ENCODE measurements at places on chromosomes 1 and 21.
A peak's percentile ranks its signal among the peaks of the same experiment; 100 is the strongest.

DNA sequence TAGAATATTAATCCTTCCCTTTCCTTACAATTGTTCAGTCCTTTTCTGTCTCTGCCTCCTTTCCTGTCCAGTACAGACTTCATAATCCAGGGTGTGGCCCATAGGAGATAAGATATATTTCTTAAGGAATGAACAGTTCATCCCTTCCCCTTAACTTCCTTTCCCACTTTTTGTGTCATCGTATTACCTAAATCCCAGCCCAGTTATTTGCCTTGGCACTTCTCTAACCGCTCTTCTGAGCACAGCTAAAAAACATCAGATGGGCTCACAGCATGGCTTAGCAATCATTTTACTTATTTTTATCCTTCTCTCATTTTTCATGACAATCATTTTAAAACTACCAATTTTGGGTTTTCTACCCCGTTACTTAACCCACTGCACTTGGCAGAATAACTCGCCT lies 39.6 kb downstream of the F3 start:
- no peaks in the 10 kb centered on the region for H3K36me3 ChIP-seq
- no peaks in the 10 kb centered on the region for H3K4me1 ChIP-seq
- DNase-seq, result no peak
- H3K27me3 ChIP-seq, result no peaks in the 10 kb centered on the region
- no peak overlapping the region for H3K4me3 ChIP-seq

- H3K4me3 ChIP-seq, result no peak overlapping the region
- no peaks in the 10 kb centered on the region for H3K4me1 ChIP-seq
- H3K36me3 ChIP-seq, result no peaks in the 10 kb centered on the region
- no peaks in the 10 kb centered on the region for H3K27me3 ChIP-seq
Observed at GRCh38 chr1:217526636-217527035, 104.3 kb downstream of the GPATCH2 start.

GRCh38 chr1:158434741-158435140 lies 8.7 kb upstream of the OR10K2 start:
- no peaks in the 10 kb centered on the region for H3K4me1 ChIP-seq
- H3K4me3 ChIP-seq, result no peak overlapping the region
- H3K36me3 ChIP-seq, result no peaks in the 10 kb centered on the region
- no peaks in the 10 kb centered on the region for H3K27me3 ChIP-seq

DNA sequence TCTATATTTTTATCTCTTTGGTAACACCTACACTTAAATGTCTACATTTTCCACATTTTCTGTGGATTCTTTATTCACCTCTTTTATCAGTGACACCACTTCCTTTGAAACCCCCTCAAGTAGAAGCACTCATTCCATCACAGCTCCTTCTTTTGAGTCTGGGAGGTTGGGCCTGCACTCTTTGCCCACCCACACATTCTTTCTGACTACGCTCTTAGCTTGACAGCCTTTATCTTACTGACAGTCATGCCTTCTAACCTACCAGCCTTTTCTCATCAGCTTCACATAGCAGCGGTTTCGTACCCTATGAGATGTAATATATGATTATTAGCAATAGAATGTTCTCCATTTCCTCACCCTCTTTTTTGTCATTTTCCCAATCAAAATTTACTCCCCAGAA lies 151.9 kb downstream of the TNFSF18 start:
- DNase-seq, result no peak
- H3K4me3 ChIP-seq, result no peak overlapping the region
- no peaks in the 10 kb centered on the region for H3K27me3 ChIP-seq

DNA sequence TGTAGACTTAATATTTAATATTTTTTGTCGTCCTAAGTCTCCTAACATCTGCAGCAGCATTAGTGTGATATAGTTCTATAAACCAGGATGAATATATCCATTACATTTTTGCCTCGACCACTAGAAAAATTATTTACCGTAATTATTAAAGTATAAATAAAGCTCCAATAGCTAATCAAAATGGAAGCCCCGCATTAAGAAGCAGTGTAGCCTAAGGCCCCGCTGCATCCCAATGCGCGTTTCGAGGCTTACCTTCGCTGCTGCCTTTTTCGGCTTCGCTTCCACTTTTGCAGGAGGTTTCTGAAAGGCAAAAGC lies 891 bp downstream of the HMGN1 start:
- no peaks in the 10 kb centered on the region for H3K4me1 ChIP-seq
- DNase-seq, result no peak
- peak overlapping the region; percentile 99 for H3K27ac ChIP-seq
- peak overlapping the region; percentile 88 for H3K4me3 ChIP-seq
- no peaks in the 10 kb centered on the region for H3K27me3 ChIP-seq

GRCh38 chr21:18252680-18253079 lies 8.0 kb downstream of the CHODL start:
- no peak overlapping the region for H3K4me3 ChIP-seq
- H3K27ac ChIP-seq, result no peak overlapping the region
- no peaks in the 10 kb centered on the region for H3K4me1 ChIP-seq
- no peaks in the 10 kb centered on the region for H3K27me3 ChIP-seq
- no peaks in the 10 kb centered on the region for H3K36me3 ChIP-seq
- no peak for DNase-seq

GRCh38 chr1:23772854-23773242 lies 5.4 kb upstream of the PITHD1 start:
- H3K27ac ChIP-seq, result no peak overlapping the region
- H3K27me3 ChIP-seq, result no peaks in the 10 kb centered on the region
- DNase-seq, result no peak
- H3K36me3 ChIP-seq, result no peaks in the 10 kb centered on the region

GRCh38 chr1:41409825-41410224 lies 48.6 kb downstream of the FOXO6 start:
- no peak for DNase-seq
- H3K27me3 ChIP-seq, result no peaks in the 10 kb centered on the region
- no peak overlapping the region for H3K27ac ChIP-seq
- no peak overlapping the region for H3K4me3 ChIP-seq
- H3K36me3 ChIP-seq, result no peaks in the 10 kb centered on the region

GRCh38 chr1:110173466-110174105 lies 23.3 kb downstream of the SLC6A17 start:
- H3K27ac ChIP-seq, result no peak overlapping the region
- H3K4me3 ChIP-seq, result no peak overlapping the region
- H3K4me1 ChIP-seq, result no peaks in the 10 kb centered on the region
- H3K27me3 ChIP-seq, result no peaks in the 10 kb centered on the region
- H3K36me3 ChIP-seq, result no peaks in the 10 kb centered on the region
- DNase-seq, result no peak

- no peaks in the 10 kb centered on the region for H3K4me1 ChIP-seq
- H3K4me3 ChIP-seq, result no peak overlapping the region
- DNase-seq, result no peak
- H3K27me3 ChIP-seq, result no peaks in the 10 kb centered on the region
- H3K27ac ChIP-seq, result no peak overlapping the region
Observed at GRCh38 chr1:155504207-155504606, 58.4 kb downstream of the ASH1L start.

DNA sequence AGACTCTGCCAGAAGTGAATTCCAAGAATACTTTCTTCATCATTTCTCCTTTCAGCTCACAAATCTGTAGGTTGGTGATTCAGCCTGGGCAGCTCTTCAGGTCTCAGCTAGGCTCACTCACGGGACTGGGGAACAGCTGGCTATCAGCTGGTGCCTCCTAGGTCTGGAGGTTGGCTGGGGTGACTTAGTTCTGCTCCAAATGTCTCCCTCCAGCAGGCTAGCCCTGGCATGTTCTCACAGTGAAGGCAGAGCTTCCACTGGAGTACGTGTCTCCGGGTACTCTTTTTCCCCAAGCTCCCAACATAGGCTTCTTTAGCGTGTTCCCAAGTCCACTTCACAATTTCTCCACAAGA lies 12.5 kb upstream of the VAMP4 start:
- no peak for DNase-seq
- H3K27ac ChIP-seq, result no peak overlapping the region
- no peaks in the 10 kb centered on the region for H3K27me3 ChIP-seq
- no peaks in the 10 kb centered on the region for H3K4me1 ChIP-seq
- H3K36me3 ChIP-seq, result no peaks in the 10 kb centered on the region
- H3K4me3 ChIP-seq, result no peak overlapping the region

DNA sequence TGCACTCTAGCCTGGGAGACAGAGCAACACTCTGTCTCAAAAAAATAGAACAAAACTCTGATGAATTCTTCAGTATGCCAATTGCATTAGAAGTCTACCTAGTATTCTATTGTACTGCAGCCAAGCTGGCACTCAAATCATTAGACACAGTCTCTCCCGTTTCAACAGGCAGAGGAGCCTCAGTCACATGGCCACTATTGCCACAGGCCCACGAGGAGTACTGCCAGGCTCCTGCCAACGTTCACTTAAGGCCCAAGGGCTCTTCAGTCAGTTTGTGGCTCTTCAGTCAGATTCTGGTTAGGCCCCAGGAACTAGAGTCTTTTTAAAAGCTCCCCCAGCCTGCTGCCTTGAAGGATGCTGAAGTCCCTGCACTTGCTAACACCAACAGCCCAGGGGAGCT lies 73.4 kb downstream of the SH3BGR start:
- H3K4me1 ChIP-seq, result no peaks in the 10 kb centered on the region
- no peak overlapping the region for H3K4me3 ChIP-seq
- H3K27ac ChIP-seq, result no peak overlapping the region
- H3K27me3 ChIP-seq, result no peaks in the 10 kb centered on the region
- DNase-seq, result no peak

- no peak for DNase-seq
- no peaks in the 10 kb centered on the region for H3K4me1 ChIP-seq
- H3K36me3 ChIP-seq, result no peaks in the 10 kb centered on the region
- H3K27me3 ChIP-seq, result no peaks in the 10 kb centered on the region
- no peak overlapping the region for H3K4me3 ChIP-seq
- H3K27ac ChIP-seq, result no peak overlapping the region
Observed at GRCh38 chr1:186050360-186050759, 316.2 kb downstream of the HMCN1 start.

GRCh38 chr1:85624361-85624760 lies 43.8 kb downstream of the CCN1 start:
- H3K36me3 ChIP-seq, result no peaks in the 10 kb centered on the region
- no peaks in the 10 kb centered on the region for H3K4me1 ChIP-seq
- no peaks in the 10 kb centered on the region for H3K27me3 ChIP-seq
- H3K27ac ChIP-seq, result no peak overlapping the region
- H3K4me3 ChIP-seq, result no peak overlapping the region

DNA sequence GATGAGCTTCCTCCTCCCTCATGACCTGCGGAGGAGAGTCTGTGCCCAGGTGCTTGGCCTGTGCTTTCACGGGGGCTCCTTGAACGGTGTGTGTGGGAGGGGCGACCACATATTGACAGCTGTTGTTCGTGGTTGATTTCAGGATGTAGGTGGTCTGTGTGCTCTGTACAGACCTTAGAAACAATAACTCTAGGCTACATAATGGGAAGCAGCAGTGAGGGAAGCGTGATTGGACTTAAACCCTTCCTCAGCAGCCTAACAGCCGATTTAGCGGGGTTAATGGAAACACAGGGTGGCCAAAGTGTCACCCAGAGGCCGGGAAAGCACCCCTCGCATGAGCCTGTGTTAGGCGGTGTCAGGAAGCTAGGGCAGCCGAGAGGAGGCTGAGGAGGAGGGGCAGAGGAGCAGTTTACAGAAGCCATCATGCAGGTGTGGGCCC lies 56.0 kb downstream of the TBCE start:
- H3K4me3 ChIP-seq, result no peak overlapping the region
- H3K4me1 ChIP-seq, result no peaks in the 10 kb centered on the region
- H3K27ac ChIP-seq, result no peak overlapping the region
- no peaks in the 10 kb centered on the region for H3K36me3 ChIP-seq

GRCh38 chr1:84271441-84272151 lies 29.9 kb upstream of the SAMD13 start:
- H3K4me3 ChIP-seq, result no peak overlapping the region
- no peaks in the 10 kb centered on the region for H3K4me1 ChIP-seq
- H3K36me3 ChIP-seq, result no peaks in the 10 kb centered on the region
- H3K27me3 ChIP-seq, result no peaks in the 10 kb centered on the region

DNA sequence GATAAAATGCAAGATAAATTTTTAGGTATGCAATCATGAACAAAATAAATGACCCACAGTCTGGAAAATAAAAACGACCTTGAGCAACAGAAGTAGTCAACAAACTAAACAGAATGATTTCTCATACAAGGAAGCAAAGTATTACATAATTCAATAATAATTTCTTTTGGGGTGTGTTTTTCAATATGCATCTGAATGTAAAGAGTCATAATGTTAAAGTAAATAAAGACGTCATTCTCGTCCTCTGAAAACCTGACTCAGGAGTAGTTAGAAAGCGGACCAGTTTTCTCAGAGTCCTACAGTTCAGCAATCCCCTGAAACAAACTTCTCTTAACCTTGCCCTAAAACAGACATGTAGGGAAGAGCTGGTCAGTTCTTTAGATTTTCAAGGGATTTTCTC lies 18.6 kb downstream of the CDC42BPA start:
- DNase-seq, result no peak
- H3K27me3 ChIP-seq, result no peaks in the 10 kb centered on the region
- no peaks in the 10 kb centered on the region for H3K4me1 ChIP-seq
- no peaks in the 10 kb centered on the region for H3K36me3 ChIP-seq

GRCh38 chr1:203695116-203695515 lies 68.5 kb downstream of the ATP2B4 start:
- H3K4me1 ChIP-seq, result peaks cover 28% of the 10 kb centered on the region
- H3K27ac ChIP-seq, result peak overlapping the region; percentile 92
- H3K27me3 ChIP-seq, result no peaks in the 10 kb centered on the region
- no peaks in the 10 kb centered on the region for H3K36me3 ChIP-seq
- DNase-seq, result no peak

- H3K4me3 ChIP-seq, result no peak overlapping the region
- H3K27ac ChIP-seq, result peak overlapping the region; percentile 83
- H3K27me3 ChIP-seq, result no peaks in the 10 kb centered on the region
- DNase-seq, result peak; percentile 67
- H3K4me1 ChIP-seq, result no peaks in the 10 kb centered on the region
Observed at GRCh38 chr21:40054403-40054802, 187.2 kb downstream of the PCP4 start.

- no peaks in the 10 kb centered on the region for H3K27me3 ChIP-seq
- no peaks in the 10 kb centered on the region for H3K4me1 ChIP-seq
- no peak overlapping the region for H3K4me3 ChIP-seq
- no peak overlapping the region for H3K27ac ChIP-seq
- no peak for DNase-seq
- no peaks in the 10 kb centered on the region for H3K36me3 ChIP-seq
Observed at GRCh38 chr1:15031251-15031933, 122.2 kb upstream of the TMEM51 start.

DNA sequence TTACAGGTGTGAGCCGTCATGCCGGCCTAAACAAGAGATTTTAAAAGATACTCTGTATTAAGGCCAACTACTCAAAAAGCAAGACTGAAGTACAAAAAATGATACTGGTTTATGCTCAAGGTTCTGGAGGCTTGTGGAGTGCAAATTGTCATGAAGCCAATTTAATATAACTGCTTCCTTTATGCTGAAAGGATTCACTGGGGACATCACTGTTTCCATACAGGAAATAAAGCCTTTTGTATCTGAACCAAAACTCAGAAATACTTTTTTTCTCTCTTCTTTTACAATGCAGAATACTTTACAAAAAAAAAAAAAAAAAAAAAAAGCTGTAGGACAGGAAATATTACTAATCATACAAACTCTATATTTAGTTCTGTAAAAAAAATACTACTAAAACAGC lies 55.5 kb upstream of the CNN3 start:
- no peak overlapping the region for H3K27ac ChIP-seq
- H3K4me3 ChIP-seq, result no peak overlapping the region
- peaks cover 4% of the 10 kb centered on the region for H3K4me1 ChIP-seq
- DNase-seq, result no peak
- no peaks in the 10 kb centered on the region for H3K27me3 ChIP-seq
